ENCODE measurements at places on chromosomes 16 and 17.

GRCh38 chr17:20096430-20096829, 87.3 kb downstream of the SPECC1 start:
- DNase-seq = no peak

DNA sequence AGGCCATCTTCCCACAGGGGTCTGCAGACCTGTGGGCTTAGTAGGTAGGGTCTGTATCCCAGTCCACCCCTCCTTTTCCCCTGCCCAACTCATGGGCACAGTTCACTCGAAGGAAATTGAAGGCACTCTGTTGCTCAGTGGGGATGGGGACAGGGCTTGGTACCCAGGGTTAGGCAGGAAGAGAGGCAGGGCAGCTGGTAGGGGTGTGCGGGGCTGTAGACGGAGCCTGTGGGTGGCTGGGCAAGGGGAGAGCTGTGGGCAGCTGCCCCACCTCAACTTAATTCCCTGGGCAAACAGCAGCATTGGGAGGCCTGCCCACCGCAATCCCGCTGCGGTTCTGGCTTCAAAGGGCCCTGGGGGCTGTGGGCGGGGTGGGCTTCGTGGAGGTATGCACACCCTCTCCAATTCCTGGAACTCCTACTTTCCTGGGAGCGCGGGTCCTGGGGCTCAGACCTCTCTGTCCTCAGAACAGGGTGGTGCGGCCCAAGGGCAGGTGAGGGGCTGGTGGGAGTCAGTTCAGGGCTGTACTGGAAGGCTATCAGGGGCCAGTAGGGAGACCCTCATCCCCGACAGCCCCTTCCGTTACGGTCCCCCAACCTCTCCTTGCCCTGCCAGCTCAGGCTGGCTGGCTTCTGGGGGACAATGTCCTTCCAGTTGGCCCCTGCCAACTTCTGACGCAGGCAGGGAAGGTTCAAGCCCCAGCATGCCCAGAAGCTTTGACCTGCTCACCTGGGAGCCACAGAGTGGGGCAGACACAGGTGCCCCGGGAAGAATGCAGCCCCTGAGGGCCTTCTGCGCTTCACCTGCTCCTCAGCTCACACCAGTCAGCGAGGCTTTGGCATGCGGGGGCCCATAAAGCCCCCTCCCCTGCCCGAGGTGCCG, 9.1 kb downstream of the FOXJ1 start:
- no peak for DNase-seq

- DNase-seq = no peak
Observed at GRCh38 chr16:85220125-85220839, 108.0 kb upstream of the CIBAR2 start.

DNA sequence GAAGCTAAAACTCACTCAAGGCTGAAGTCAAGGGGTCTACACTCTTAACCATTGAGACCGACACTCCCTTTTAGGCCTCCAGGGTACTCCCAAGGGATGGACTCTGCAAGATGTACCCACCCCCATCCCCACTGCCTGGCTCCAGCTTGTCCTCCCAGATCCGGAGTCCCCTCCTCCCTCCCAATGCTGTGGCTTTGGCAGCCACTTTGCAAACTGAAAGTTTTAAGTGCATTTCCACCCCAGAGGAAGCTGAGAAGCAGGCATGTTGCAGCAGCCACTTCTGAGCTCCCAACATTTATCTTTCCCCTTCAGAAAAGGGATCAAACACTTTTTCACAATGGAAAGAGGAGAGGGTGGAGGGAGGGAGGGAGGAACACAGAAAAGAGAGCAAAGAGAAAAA, 115.2 kb downstream of the COPRS start:
- DNase-seq = no peak

- no peak for DNase-seq
Observed at GRCh38 chr17:59378675-59379074, 47.2 kb downstream of the YPEL2 start.

- no peak for DNase-seq
Observed at GRCh38 chr16:11302977-11303376, 21.8 kb upstream of the PRM1 start.

GRCh38 chr17:82848022-82848592, 8.3 kb upstream of the ZNF750 start:
- peak; percentile 54 for DNase-seq

DNA sequence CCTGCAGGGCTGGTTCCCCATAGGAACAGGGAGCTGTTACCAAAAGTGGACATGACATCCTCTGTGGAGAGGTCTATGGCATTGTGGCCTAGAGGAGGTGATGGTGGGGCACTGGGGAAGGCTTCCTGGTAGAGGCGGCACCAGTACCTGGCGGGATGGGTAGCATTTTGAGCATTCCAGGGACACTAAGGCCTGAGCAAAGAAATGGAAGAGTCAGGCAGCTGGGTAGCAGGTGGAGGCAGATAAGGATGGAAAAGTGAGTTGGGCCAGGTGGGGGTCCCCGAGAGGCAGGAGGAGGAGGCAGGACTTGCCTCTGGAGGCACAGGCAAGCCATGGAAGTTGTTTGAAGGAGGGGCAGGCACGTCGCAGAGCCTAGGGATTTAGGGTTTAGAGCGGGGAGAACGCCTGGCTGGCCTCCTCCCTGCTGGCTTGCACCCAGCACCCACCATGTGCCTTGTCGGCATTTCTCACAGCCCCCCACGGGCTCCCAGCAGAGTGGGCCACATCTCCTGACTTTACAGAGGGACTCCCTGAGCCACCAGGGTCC, 5.1 kb upstream of the ADCY7 start:
- DNase-seq = no peak
